ENCODE measurements at places on chromosomes 4 and X. TPM values are rescaled to one million over a fixed set of nuclear protein-coding genes. Genes with fewer than 3 reads are reported as not detected.
A peak's percentile ranks its signal among the peaks of the same experiment; 100 is the strongest.

The GPR119 gene
- total RNA-seq: not detected

The PARM1 gene
- total RNA-seq: 48.5 TPM

The IDH3G gene
- 46.8 TPM for total RNA-seq

The RAI2 gene
- total RNA-seq: 32.2 TPM

The CXCL9 gene
- total RNA-seq: 1.2 TPM

The CXorf49 gene
- not detected for total RNA-seq

The USP51 gene
- total RNA-seq: 1.4 TPM

The C4orf51 gene
- not detected for total RNA-seq

The CT45A6 gene
- total RNA-seq: not detected

DNA sequence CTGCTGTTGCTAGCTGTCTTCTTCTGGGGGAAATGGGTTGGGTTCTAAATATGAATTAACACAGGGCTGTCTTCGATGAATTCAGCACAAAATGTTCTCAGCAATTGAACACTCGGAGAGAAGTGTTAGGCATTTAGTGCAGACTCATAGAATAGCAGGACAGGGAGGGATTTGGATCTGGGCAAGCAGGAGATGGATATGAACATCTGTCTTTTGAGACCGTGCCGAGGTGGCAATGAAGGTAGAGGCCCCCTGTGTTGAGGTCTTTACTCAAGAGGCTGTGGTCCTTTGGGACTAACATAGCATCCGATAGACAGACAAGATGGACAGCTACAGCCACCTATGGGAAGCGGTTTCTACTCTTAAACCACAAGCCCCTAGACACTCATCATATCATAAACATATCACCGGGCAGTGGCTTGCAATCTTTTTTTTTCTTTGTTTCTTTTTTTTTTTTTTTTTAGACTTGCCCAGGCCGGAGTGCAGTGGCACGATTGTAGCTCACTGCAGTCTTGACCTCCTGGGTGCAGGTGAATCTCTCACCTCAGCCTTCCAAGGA is 6.7 kb downstream of the CD99 start:
- no peak overlapping the region for H3K27ac ChIP-seq
- H3K27me3 ChIP-seq: no peaks in the 10 kb centered on the region
- no peak overlapping the region for H3K4me3 ChIP-seq
- no peak for DNase-seq
- H3K4me1 ChIP-seq: peaks cover 4% of the 10 kb centered on the region

- no peak for DNase-seq
- no peaks in the 10 kb centered on the region for H3K27me3 ChIP-seq
- H3K4me3 ChIP-seq: no peak overlapping the region
- H3K36me3 ChIP-seq: no peaks in the 10 kb centered on the region
- H3K4me1 ChIP-seq: no peaks in the 10 kb centered on the region
Measured at GRCh38 chr4:137510557-137511265, 21.6 kb downstream of the PCDH18 start.

DNA sequence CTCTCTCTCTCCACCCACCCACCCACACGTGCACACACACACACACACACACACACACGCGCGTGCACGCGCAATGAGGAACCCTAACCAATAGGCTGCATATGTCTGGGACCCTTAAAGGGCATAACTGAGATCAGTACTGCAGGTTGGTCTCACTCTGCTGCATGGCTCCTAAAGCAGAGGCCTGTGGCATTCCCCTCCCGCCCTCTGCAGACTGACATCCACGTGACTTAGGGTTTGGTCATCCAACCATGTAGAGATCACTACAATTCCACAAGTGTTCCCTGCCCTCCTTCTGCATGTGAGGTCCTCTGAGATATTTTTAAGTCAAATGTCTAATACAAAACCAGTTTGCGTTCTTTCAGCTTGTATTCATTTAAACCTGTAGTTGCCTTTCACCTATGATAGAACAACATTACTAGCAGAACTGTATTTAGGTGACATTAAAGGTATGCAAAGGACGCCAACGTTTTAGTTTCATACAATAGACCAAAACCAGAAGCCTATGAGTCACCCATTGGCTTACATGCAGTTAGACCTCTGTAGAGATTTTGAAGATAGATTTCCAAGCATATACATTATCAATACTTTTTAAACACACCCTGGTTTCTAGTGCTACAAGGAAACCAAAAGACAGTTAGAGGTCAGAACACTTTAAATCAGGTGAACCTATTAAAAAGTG is 10.1 kb downstream of the XAGE5 start:
- H3K4me1 ChIP-seq: no peaks in the 10 kb centered on the region
- DNase-seq: no peak
- H3K36me3 ChIP-seq: no peaks in the 10 kb centered on the region
- no peak overlapping the region for H3K4me3 ChIP-seq
- H3K27ac ChIP-seq: no peak overlapping the region

- no peaks in the 10 kb centered on the region for H3K27me3 ChIP-seq
- H3K4me3 ChIP-seq: no peak overlapping the region
- peaks cover 8% of the 10 kb centered on the region for H3K36me3 ChIP-seq
- no peaks in the 10 kb centered on the region for H3K4me1 ChIP-seq
Measured at GRCh38 chr4:48589098-48589445, 99.0 kb downstream of the ZAR1 start.

DNA sequence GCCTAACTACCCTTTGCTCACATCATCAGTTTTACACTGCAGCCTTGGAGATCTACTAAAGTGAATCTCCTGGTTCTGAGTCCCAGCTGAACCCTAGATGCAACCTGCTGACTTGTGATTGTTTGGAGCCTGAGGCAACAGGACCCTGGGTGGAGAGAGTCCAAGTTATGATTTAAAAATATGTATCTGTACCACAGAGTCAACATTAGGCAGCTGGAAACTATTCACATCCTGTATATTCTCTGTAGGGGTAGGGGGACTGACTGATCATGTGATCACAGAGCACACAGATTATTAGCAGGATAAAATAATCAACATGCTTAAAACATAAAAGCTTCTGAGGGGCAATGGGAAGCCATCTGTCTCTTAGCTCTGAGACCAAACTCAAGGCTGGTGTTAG is 52.1 kb downstream of the CT47B1 start:
- H3K4me3 ChIP-seq: no peak overlapping the region
- no peak for DNase-seq
- H3K4me1 ChIP-seq: no peaks in the 10 kb centered on the region
- no peaks in the 10 kb centered on the region for H3K27me3 ChIP-seq
- no peak overlapping the region for H3K27ac ChIP-seq

DNA sequence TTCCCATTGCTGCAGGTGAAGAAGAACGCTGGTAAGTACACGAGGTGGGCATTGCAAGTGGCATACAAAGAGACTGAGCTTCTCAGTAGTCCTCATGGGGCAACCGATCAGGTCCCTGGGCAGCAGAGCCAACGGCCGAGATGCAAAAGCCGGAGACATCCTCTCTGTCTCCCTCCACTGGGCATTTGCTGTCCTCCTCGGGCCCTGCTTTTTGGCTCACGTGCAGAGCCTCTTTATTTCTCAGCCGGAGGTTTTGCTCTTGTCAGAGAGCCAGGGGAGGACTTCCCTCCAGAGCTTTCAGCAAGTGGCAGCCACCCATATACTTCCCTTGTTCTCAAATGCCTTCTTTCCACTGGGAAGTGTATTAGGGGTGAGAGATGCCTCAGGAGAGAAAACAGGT is 18.0 kb downstream of the STARD8 start:
- no peak overlapping the region for H3K4me3 ChIP-seq
- no peak overlapping the region for H3K27ac ChIP-seq
- H3K36me3 ChIP-seq: no peaks in the 10 kb centered on the region
- peak; percentile 65 for DNase-seq

DNA sequence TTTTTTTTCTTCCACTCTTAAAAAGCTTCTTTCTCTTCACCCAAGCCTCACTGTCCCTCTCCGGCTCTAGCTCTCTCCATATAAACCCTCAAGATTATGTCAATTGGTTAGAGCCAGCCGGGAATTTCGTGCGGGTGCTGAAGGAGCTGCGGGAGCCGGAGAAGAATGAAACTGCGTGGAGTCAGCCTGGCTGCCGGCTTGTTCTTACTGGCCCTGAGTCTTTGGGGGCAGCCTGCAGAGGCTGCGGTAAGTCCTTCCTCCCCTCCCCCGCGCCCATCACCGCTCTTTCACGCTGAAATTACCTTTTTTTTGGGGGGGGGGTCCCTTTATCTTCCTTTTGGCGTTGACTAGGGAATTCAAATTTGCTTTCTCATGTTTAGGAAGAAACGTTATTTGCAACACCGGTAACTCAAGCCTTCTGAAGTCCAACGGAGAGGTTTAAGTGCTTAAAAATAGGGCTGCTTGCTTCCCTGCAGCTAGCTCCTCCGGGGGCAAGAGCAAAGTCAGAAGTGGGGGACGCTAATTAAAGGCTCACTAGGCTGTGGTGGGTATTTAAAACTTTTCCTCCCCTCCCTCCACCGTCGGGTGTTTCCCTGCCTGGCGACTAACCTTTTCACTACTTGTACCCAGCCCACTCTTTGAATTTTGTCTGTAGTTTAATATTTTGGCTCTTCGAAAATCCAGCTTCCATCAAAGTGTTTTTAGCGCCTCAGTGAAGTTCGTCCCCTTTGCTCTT is 491 bp downstream of the COL4A5 start:
- H3K27me3 ChIP-seq: no peaks in the 10 kb centered on the region
- peak overlapping the region; percentile 67 for H3K4me3 ChIP-seq
- peak overlapping the region; percentile 48 for H3K27ac ChIP-seq
- H3K4me1 ChIP-seq: no peaks in the 10 kb centered on the region
- no peaks in the 10 kb centered on the region for H3K36me3 ChIP-seq
- peak; percentile 51 for DNase-seq

GRCh38 chrX:71514367-71515037 is 18.4 kb upstream of the OGT start:
- H3K36me3 ChIP-seq: no peaks in the 10 kb centered on the region
- H3K27ac ChIP-seq: no peak overlapping the region
- H3K4me3 ChIP-seq: no peak overlapping the region
- no peak for DNase-seq
- H3K4me1 ChIP-seq: no peaks in the 10 kb centered on the region

- no peaks in the 10 kb centered on the region for H3K27me3 ChIP-seq
- H3K4me3 ChIP-seq: no peak overlapping the region
- no peak for DNase-seq
- no peaks in the 10 kb centered on the region for H3K4me1 ChIP-seq
- no peak overlapping the region for H3K27ac ChIP-seq
Measured at GRCh38 chr4:106762666-106763443, 273.3 kb downstream of the DKK2 start.

DNA sequence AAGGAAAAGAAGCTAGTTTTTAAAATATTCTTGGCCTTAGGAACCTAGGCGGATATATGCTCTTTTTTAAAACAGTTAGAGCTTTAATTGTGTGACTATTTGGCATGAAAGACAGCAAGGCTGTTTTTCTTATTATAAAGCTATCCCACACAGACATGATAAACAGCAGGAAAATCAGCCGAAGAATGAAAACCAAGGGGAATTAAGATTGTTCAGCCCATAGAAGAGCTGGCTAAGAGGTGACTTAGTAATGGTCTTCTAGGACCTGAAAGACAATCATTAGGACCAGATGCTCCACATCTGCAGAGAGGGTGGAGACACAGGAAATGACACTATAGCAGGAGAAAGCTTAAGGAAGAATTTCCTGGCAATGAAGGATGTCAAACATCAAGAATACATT is 171.4 kb upstream of the NRK start:
- H3K4me1 ChIP-seq: no peaks in the 10 kb centered on the region
- H3K27me3 ChIP-seq: no peaks in the 10 kb centered on the region
- no peaks in the 10 kb centered on the region for H3K36me3 ChIP-seq
- H3K27ac ChIP-seq: no peak overlapping the region
- no peak overlapping the region for H3K4me3 ChIP-seq

DNA sequence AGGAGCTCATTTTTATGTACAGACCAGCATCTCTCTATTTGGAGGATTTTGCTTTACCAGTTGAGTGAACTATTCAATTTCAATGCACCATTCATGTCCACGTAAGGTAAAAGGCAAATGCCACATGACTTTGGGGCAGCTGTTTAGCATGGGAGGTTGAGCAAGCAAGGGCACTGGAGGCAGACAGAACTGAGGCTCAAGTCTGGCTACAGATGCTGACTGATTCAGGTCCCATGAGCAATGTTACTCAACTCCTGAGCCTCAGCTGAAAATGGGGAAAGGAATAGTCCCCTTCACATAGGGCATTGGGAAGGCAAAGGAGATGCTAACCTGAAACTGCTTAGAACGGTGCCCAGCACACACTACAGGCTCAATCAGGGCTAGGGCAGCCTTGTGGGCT is 93.0 kb upstream of the MTM1 start:
- H3K4me1 ChIP-seq: no peaks in the 10 kb centered on the region
- DNase-seq: no peak
- no peak overlapping the region for H3K27ac ChIP-seq
- H3K36me3 ChIP-seq: no peaks in the 10 kb centered on the region
- no peak overlapping the region for H3K4me3 ChIP-seq
- no peaks in the 10 kb centered on the region for H3K27me3 ChIP-seq

DNA sequence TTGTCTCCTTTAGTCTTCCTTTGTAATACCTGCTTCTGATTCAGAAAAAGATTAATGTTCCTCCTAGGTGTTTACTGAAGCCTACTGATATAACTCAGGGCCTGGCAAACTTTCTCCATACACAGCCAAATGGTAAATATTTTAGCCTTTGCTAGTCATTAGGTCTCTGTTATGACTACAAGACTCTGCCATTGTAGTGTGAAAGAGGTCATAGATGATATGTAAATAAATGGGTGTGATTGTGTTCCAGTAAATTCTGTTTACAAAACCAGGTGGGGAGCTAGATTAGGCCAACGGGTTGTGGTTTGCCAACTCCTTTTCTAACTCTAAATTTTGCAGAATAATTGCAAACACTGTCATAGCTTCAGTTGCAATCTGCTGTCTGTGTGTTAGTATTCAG is 568.1 kb upstream of the GNPDA2 start:
- no peaks in the 10 kb centered on the region for H3K36me3 ChIP-seq
- no peak for DNase-seq
- no peaks in the 10 kb centered on the region for H3K4me1 ChIP-seq
- H3K4me3 ChIP-seq: no peak overlapping the region
- no peaks in the 10 kb centered on the region for H3K27me3 ChIP-seq

DNA sequence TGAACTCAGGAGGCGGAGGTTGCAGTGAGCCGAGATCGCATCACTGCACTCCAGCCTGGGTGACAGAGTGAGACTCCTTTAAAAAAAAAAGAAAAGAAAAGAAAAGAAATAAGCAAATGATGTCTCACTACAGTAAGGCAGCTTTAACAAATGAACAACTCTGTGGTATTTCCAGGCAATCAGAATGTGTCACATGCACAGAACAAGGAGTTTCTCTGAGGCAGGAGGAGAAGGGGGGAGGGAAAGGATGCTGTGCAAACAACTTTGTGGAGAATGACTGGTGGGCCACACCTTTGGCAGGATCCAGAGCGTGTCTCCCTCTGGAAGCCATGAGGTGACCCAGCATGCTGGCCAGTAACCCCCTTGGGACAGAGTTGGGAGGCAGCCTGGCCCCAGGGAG is 57.6 kb downstream of the RAI2 start:
- H3K4me3 ChIP-seq: no peak overlapping the region
- no peak overlapping the region for H3K27ac ChIP-seq
- DNase-seq: no peak
- H3K4me1 ChIP-seq: no peaks in the 10 kb centered on the region
- peaks cover 9% of the 10 kb centered on the region for H3K36me3 ChIP-seq

- H3K4me1 ChIP-seq: no peaks in the 10 kb centered on the region
- no peak overlapping the region for H3K27ac ChIP-seq
- H3K27me3 ChIP-seq: no peaks in the 10 kb centered on the region
- no peak for DNase-seq
Measured at GRCh38 chr4:74536557-74536956, 91.6 kb downstream of the AREG start.

- H3K27me3 ChIP-seq: no peaks in the 10 kb centered on the region
- DNase-seq: no peak
- H3K36me3 ChIP-seq: no peaks in the 10 kb centered on the region
- H3K27ac ChIP-seq: no peak overlapping the region
- no peaks in the 10 kb centered on the region for H3K4me1 ChIP-seq
- no peak overlapping the region for H3K4me3 ChIP-seq
Measured at GRCh38 chr4:180909279-180909678, 1333.9 kb upstream of the TENM3 start.

Data from aorta (tissue), 5 donors.